ENCODE measurements at places on chromosomes 3 and 15. TPM values are rescaled to one million over a fixed set of nuclear protein-coding genes. Genes with fewer than 3 reads are reported as not detected.

GRCh38 chr3:177754508-177754921, 557.2 kb upstream of the TBL1XR1 start:
- H3K36me3 ChIP-seq: no peaks in the 10 kb centered on the region
- no peak overlapping the region for H3K27ac ChIP-seq
- H3K4me3 ChIP-seq: no peak overlapping the region
- no peak for DNase-seq

DNA sequence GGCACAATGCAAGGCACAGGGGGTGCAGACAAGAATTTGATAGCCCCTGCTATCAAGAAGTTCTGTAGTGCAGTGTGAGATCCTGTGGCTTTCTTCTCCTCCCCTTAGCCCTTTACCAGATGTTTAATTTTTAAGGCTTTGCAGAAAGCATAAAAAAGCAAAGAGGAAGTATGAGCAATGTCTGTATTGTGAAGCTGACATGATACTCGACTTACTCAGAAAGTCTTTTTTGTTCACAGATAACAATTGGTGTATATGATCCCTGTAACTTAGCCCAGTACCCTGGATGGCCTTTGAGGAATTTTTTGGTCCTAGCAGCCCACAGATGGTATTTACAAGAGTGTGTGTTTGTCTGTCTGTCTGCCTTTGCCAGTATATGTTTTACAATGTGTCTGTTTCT, 58.9 kb downstream of the ATG7 start:
- H3K4me1 ChIP-seq: no peaks in the 10 kb centered on the region
- H3K36me3 ChIP-seq: peaks cover 9% of the 10 kb centered on the region
- H3K27me3 ChIP-seq: no peaks in the 10 kb centered on the region
- H3K27ac ChIP-seq: no peak overlapping the region
- no peak for DNase-seq

- H3K36me3 ChIP-seq: peaks cover 7% of the 10 kb centered on the region
- peaks cover 5% of the 10 kb centered on the region for H3K4me1 ChIP-seq
- DNase-seq: no peak
- no peak overlapping the region for H3K27ac ChIP-seq
- H3K27me3 ChIP-seq: no peaks in the 10 kb centered on the region
- no peak overlapping the region for H3K4me3 ChIP-seq
Measured at GRCh38 chr3:105145511-105145910, 221.2 kb upstream of the ALCAM start.

DGKG gene
- total RNA-seq: 0.38 TPM

MLF1 gene
- 12.2 TPM for total RNA-seq

TMC3 gene
- total RNA-seq: 0.05 TPM

IL20RB gene
- 0.86 TPM for total RNA-seq

WDR93 gene
- total RNA-seq: 0.34 TPM

Measured in mesothelial cell of epicardium (in vitro differentiated cells).